ENCODE measurements at places on chromosomes 1 and 21.

- no peak for DNase-seq
Measured at GRCh38 chr21:36791180-36791579, 92.3 kb downstream of the SIM2 start.

DNA sequence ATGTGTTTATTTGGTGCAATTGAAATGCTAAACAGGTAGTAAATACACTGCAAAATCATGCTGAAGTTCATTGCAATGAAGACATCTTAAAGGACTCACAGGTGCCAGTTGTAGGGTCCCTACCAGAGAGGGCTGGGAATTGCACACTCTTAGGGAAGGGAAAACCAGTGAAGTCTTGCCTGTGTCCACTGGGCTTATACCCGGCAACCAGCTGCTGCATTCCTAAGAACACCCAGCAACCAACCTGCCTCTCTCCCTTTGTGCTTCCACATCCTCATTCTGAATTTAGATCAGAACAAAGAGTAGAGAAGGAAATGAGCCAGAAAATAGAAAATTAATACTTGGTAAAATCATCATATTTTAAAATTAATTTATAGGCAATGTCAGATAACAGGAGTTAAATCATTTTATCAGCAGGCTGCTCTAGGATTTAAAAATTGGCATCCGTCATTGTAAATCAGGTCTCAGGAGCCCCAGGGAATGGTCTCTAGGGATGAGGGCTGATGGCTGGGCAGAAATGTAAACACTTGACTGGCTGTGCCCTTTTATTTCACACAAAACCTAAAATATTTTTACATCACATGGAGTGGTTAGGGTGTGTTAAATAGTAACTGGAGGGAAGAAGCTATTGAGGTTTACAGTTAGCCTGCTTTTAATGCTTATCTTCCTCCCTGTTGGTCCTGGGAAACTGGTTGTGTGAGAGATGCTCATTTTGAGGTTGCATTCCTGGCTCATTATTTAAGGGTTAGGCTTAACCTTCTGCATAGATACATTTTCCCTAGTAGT lies 31.3 kb downstream of the PTGFRN start:
- no peak for DNase-seq

- no peak for DNase-seq
Measured at GRCh38 chr1:15736892-15737261, 819 bp downstream of the SLC25A34 start.

- DNase-seq: no peak
Measured at GRCh38 chr1:219985169-219985568, 56.8 kb upstream of the SLC30A10 start.

DNA sequence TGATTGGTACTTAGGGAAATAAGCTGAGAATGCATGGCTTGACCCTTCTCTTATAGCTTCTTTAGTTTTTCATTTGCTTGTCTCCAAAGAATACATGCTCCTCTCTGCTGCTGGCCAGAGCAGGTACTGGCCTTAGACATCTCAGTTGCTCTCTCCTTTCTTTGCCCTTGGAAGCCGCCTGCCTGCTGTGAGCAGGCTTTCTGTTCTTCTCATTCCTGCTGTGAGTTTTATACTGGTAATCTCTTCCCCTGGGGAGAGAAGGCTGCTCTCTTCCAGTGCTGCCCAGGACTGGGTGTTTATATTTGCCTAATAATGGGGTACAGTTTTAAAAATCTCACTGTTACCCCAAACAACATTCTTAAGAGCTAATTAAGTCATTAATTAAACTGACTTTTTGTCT lies 323.5 kb upstream of the LRRC7 start:
- no peak for DNase-seq

DNA sequence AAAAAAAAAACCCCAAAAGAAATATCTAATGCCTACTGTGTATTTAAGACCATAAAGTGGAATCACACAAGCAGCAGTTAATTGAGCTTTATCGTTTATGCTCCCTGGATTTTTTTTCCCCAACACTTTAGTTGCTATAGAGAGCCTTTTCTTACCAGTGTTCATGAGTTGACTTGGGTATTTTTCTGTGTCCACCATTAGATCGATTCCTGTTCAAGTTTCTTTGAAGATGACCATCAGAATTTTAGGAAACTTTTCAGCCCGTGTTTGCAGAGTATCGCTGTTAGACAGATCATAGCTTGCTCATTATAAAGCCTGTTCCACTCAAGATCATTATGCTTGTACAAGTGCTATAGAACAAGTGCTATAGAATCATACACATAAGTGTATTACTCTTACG lies 1.5 kb downstream of the RALGPS2 start:
- no peak for DNase-seq

DNA sequence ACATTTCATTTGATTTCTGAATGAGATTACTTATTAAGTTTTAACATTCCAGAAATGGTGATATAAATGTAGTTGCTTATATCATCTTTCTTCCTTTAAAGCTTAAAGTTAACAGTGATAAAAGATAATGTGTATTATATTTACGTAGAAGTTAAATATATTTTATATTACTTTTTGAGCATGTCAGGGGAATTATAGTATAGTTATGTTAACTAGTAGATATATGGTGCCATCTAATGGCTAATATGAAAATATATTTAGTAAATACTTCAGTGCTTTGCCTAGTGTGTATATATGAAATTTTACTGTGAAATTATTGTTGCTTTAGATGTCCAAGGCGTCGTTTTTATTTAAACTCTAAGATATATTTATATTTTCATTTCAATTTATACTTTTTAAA lies 51.5 kb downstream of the SYT14 start:
- peak; percentile 73 for DNase-seq

- DNase-seq: peak; percentile 77
Measured at GRCh38 chr1:2233997-2234761, 6.1 kb downstream of the SKI start.

DNA sequence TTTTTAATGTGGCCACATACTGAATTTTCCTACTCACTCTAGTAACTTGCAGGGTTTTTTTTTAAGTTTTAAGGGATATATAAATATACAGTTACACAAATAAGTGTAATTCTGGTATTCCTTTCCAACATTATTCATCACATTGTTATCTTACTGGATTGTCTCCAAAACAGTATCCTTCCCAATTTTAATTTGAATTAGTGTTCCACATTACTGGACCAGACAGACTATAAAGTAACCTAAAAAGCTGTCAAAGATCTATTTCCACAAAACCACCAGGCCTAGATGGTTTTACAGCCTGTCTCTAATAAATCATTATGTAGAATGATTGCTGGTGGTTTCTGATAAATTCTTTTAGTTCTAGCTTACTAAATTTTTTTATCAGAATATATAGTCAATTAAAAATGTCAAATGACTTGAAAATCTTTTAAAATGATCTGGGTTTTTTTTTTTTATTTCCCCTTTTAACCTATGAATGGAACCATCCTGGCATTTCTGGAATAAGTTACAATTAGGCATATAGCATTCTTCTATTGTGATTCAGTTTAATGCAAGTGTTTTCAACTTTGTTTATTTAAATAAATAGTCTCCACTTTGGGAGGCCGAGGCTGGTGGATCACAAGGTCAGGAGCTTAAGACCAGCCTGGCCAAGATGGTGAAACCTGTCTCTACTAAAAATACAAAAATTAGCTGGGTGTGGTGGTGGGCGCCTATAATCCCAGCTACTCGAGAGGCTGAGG lies 59.3 kb downstream of the PACC1 start:
- no peak for DNase-seq

- no peak for DNase-seq
Measured at GRCh38 chr1:102715150-102715549, 393.2 kb downstream of the COL11A1 start.

DNA sequence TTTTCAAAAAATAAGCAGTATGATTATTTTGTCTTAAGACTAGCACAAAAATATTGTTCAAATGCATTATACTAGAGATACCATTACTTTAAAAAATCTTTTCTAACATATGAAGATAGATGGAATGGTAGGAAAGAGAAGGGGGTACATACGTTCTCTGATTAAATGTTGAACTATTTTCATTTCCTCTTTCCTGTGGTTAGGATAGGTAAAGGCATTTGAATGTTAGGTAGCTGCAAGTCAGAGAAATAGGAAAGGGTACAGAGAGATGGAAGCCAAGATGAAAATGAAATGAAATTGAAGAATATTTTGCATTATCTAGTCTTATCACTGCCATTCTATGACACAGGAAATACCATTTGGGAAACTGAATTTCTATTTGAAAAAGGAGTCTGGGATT lies 28.3 kb downstream of the TLCD4 start:
- DNase-seq: no peak

- DNase-seq: no peak
Measured at GRCh38 chr1:225848030-225848955, 33.9 kb downstream of the TMEM63A start.

DNA sequence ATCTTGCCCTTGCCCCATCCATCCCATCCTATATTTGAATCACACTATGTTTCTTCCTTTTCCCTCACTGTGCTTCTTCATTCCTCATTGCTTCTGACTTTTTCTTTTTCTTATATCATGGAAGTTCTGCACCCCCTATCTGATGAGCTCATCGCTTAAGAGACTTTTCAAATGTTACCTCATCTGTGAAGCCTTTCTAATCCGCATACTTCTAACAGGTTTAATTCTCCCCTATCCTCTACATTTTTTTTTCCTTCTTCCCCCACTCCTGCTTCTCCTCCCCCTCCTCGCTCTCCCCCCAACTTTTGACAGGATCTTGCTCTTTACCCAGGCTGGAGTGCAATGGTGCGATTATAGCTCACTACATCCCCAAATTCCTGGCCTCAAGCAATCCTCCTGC lies 39.5 kb downstream of the OSBPL9 start:
- no peak for DNase-seq

GRCh38 chr1:78703806-78704205 lies 54.2 kb downstream of the IFI44 start:
- no peak for DNase-seq

GRCh38 chr1:218664385-218665170 lies 319.4 kb downstream of the TGFB2 start:
- peak; percentile 67 for DNase-seq

DNA sequence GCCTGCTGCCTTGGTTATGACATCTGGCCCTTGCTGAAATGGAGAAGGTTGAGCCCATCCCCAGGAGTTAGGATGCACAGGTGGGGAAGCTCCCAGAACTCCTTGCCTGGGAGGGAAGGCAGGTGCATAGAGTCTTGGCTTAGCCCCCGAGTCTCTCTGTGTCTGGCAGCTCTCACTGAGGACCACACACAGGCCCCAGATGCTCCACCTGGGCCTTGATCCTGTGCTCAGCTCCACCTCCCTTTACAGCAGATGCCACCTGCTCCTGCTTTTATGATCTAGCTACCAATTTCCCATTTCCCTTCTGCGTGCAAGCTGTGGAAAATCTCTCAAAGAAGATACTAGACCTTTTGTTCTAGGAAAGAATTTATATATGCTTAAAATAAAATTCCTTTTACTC lies 28.8 kb upstream of the KCNJ6 start:
- DNase-seq: no peak

GRCh38 chr1:118991448-118991847 lies 3.3 kb upstream of the TBX15 start:
- DNase-seq: no peak

GRCh38 chr1:119569095-119569494 lies 62.1 kb downstream of the HSD3B1 start:
- DNase-seq: no peak

DNA sequence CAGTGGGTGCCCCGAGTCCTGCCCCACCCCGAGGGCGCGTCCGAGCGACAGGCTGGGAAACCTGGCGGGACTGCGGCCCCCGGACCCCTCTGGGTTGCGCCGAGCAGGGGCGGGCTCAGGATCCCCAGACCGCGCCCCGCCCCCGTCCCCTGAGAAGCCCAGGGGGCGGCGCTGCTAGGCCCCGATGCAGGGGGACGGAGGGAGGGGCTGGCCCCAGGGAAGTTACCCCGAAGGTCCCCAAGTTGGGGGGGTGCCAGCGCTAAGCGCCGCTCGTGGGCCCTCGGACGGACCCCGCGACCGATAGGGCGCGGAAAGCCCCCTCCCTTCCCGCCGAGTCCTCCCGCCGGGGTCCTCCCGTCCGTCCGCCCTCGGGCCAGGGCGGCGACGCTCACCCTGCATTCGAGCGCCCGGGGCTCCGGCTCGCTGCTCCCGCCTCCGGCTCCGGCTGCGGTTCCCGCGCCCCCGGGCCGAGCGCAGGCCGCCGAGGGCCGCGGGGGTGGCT lies 414 bp downstream of the GPR153 start:
- DNase-seq: peak; percentile 45

DNA sequence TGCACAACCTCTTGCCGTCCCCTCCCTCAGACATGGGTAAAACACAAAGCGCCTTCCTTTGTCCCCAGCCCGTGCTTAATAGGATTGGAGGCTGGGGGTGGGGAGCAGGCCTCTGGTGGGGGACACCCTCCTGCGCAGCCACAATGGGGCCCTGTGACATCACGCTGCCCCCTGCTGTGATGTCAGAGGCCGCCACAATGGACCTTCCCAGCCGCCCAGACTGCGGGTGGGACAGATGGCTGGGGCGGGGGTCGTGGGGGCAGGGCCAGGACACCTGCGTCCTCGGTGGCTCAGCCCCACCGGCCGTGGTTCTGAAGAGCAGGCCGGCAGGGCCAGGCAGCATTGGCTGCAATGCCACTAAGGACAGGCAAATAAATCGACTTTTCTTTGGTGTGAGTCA lies 39.9 kb downstream of the EPHA2 start:
- DNase-seq: no peak

DNA sequence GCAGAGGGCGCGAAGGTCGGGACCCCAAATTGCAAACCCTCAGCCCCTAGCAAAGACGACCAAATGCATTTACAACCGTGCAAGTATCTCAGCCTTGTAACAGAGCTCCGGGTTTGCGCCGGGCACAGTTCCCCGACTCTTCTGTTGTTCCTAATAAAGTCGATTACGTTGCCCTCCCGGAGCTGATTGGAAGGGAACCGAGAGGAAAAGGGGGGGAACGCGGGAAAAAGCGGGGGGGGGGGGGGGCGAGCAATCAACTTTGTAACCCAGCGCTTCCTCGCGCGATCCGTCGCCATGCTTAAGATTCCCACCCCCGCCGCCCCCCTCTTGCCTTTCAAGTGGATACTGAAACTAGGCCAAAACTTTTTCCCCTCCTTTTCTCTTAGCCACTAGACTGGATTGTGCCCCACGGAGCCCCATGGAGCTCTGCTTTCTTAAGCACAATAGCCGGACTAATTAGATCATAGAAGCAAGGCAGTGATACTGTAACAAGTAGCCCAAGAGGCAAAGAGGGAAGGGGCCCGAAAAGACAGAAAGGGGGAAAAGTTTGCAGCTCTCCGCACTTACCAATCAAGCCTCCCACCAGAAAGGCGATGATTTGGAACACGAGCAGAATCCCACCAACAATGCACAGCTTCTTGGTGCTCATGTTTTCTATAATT lies 565 bp downstream of the WLS start:
- DNase-seq: peak; percentile 86

- DNase-seq: no peak
Measured at GRCh38 chr21:28699596-28700259, 292.9 kb downstream of the LTN1 start.

DNA sequence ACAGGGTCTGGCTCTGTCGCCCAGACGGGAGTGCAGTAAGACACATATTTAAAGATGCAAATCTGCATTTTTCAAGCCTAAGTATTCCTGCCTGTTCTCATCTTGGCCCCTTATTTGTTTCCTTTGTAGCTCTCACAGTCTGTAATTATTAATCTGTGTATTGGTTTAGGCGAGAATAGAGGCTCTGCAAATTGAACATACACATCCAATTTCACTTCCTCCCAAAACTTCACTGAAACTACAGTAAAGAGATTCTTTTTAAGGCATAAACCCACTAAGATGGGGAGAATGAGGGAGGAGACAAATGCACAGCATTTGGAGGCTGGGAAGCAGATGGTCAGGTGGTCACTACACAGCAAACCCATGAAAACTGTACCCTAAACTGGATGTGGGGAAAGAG lies 21.0 kb downstream of the HMGN2 start:
- DNase-seq: no peak

All from ELR (cell line).